ENCODE measurements at places on chromosomes 4 and X.

DNA sequence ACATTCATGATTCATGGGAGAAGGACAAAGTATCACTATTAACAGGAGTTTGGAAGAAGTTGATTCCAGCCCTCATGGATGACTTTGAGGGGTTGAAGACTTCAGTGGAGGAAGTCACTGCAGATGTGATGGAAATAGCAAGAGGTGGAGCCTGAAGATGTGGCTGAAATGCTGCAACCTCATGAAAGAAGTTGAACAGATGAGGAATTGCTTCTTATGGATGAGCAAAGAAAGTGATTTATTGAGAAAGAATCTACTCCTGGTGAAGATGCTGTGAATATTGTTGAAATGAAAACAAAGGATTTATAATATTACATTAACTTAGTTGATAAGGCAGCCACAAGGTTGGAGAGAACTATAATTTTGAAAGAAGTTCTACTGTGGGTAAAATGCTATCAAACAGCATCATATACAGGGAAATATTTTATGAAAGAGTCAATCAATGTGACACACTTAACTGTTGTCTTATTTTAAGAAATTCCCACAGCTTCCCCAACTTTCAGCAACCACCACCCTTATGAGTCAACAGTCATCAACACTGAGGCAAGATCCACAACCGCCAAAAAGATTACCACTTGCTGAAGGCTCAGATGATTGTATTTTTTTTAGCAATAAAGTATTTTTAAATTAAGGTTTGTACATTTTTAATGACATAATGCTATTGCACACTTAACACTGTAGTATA lies 302.6 kb downstream of the CBLL2 start:
- no peak for DNase-seq

- DNase-seq, result no peak
These were observed 31.3 kb downstream of the NIPAL1 start for GRCh38 chr4:48047896-48048295.

- DNase-seq, result no peak
These were observed 471.3 kb downstream of the TECRL start for GRCh38 chr4:63937961-63938360.

GRCh38 chr4:173675446-173675845 lies 145.4 kb upstream of the HAND2 start:
- DNase-seq, result no peak

- DNase-seq, result no peak
These were observed 8.9 kb downstream of the PSAPL1 start for GRCh38 chr4:7425591-7426468.

DNA sequence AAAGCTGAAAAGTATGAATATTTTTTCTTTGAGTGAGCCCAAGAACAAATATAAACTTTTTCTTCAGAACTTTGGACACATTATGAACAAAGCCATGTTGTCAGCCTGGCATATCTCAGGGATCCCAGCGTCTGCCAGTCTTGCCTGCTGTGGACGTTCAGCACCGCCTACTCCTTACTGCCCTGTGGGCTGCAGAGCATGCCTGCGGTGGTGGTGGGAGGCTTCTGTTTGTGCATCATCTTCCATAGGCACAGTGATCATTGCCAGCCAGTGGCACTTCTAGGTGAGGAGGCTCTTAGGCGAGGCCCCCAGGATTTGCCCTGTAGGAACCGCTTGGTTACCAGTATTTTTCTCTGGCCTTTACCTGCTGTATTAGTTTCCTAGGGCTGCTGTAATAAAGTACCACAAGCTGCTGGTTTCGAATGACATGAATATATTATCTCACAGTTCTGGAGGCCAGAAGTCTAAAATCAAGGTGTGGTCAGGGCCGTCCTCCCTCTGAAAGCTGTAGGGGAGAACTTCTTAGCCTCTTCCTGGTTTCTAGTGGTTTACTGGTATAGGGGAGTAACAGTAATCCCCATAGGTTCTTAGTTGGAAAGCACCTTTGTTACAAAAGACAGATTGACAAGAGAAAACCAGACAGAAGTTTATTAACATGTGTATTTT lies 15.4 kb downstream of the ANXA3 start:
- DNase-seq, result no peak

GRCh38 chr4:111639120-111639690 lies 506.0 kb upstream of the FAM241A start:
- no peak for DNase-seq

DNA sequence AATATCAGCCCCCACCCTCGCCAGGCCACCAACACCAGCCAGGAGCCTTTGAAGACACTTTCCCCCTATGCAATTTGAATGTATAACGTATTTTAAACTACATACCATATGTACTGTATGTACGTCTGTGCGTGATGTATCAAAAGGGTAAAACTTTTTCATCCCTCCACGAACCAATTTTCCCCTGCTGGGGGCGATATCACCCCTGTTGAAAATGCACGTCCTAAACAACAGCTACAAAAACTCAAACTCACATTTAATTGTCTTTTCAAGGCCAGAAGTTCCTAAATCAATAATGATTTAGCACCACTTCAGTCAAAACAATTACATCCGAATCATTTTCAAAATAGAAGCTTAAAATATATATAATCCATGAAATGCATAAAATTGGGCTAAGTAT lies 1.4 kb downstream of the VEGFD start:
- DNase-seq, result no peak

DNA sequence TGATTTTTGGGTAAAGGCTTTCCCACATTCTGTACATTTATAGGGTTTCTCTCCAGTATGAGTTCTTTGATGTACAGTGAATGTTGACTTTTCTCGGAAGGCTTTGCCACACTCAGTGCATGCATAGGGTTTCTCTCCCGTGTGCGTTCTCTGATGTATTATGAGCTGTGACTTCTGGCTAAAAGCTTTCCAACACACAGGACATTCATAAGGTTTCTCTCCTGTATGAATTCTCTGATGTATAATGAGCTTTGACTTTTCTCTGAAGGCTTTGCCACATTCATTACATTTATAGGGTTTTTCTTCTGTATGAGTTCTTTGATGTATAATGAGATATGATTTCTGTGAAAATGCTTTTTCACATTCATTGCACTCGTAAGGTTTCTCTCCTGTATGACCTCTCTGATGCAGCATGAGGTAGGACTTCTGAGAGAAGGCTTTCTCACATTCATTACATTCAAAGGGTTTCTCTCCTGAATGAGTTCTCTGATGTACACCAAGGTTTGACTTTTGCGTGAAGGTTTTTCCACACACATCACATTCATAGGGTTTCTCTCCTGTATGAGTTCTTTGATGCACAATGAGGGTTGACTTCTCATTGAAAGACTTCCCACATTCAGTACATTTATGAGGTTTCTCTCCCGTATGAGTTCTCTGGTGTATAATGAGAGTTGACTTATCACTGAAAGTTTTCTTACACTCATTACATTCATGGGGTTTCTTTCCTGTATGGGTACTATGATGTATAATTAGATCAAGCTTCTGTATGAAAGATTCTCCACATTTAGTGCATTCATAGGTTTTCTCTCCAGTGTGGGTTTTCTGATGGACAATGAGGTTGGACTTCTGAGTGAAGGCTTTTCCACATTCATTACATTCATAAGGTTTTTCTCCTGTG lies 27.3 kb downstream of the ZNF182 start:
- no peak for DNase-seq

DNA sequence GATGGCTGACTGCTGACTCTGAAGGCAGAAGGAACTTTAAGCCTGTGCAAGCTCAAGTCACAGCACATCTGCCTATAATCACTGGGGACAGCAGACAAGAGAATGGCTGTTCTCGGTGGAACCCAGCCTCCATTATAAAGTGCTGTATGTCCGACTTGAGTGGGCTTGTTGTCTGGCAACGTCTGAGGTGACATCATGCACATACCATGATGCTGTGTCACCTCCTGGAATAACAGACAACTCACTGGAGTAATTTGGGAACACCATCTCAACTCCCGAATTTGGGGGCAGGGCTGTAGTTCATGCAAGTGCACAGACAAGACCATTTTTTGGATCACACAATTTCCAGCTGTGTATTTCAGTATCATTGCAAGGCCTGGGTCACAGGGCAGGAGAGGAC lies 59.8 kb upstream of the GPM6B start:
- no peak for DNase-seq

GRCh38 chrX:154441564-154441963 lies 2.4 kb upstream of the FAM50A start:
- DNase-seq, result no peak

GRCh38 chr4:27921231-27921630 lies 1060.6 kb downstream of the STIM2 start:
- DNase-seq, result no peak

- no peak for DNase-seq
These were observed 31.0 kb upstream of the PRPS1 start for GRCh38 chrX:107597264-107597663.

DNA sequence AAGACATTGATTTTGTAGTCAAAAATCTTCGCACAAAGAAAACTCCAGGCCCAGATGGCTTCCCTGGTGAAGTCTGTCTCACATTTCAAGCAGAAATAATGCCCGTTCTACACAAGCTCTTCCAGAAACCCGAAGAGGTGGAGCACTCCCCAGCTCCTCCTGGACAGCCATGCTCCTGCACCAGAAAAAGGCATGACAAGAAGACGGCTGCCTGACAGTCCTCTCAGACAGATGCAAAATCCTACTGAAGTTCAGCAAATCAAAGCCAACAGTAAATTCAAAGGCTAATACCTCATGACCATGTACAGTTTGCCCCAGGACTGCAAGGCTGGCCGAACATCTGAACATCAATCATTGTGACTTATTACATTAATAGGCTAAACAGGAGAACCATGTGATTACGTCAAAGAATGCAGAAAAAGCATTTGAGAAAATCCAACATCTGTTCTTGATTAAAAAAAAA lies 30.8 kb upstream of the MXD4 start:
- no peak for DNase-seq

DNA sequence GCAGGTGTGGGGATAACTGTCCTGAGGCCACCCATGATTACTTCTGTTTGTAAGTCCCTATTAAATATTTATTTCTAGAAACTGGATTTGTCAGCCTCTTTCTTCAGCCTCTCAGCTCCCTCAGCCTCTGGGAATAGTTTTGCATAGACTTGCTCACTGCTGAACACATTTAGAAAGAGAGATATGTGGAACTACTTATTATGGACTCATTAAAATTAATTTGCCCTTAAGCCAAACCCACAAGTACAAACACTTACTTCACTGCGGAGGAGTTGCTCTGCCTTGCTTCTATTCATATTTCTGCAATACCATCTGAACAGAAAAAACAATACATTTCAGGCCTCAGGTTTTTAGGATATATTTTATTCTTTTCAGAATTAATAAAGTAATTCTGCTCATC lies 22.4 kb upstream of the TXK start:
- no peak for DNase-seq

GRCh38 chr4:146916479-146917076 lies 29.1 kb downstream of the TTC29 start:
- DNase-seq, result peak; percentile 43

DNA sequence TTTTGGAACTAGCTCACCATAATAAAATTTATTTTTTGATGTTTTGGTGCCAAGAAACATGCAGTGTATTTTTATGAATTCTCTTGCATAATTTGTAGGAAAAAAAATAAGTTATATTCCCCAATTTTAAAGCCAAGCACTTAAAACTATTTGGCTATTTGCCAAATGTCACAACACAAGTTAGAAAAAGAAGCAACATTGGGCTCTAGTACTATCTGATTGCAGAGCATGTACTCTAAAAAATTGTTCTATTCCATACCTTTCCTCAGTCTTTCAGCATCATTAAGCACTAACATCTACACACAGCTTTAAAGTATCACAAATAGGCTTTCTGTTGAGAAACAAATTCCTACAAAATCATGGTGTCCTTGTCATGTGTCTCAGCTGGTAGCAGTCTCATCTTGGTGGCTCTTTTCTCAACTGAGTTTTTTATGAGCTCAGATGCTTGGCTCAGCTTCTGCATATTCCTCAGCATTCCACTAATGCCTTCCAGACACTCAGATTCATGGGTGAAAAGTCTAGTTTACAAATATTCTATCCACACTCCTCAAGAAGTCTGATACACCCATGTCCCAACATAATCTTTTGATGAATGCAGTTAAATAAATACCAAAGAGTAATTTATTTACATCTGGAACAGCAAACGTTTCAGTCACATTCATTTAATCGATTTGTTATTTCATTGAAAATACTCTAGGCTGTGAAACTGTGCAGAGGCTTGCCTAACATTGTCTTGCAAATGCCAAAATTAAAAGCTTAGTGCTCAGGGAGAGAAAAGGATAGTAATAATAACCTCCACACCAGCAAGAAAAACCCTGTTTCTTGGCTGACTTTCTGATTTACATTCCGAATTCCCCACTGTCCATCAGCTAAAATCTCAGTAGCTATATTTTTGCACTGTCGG lies 2209.9 kb downstream of the PCDH7 start:
- no peak for DNase-seq

GRCh38 chr4:72295966-72296557 lies 264.3 kb downstream of the NPFFR2 start:
- peak; percentile 53 for DNase-seq

DNA sequence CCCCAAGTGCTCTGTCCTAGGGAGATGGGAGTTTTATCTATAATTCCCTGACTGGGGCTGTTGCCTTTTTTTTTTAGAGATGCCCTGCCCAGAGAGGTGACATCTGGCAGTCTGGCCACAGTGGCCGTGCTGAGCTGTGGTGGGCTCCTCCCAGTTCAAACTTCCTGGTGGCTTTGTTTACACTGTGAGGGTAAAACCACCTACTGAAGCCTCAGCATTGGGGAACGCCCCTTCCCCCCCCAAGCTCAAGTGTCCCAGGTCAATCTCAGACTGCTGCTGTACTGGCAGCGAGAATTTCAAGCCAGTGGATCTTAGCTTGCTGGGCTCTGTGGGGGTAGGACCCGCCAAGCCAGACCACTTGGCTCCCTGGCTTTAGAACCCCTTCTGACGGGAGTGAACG lies 38.3 kb upstream of the CBLL2 start:
- DNase-seq, result no peak

GRCh38 chr4:77599378-77599777 lies 6.2 kb upstream of the CXCL13 start:
- peak; percentile 44 for DNase-seq

- no peak for DNase-seq
These were observed 3.0 kb downstream of the ATP2B3 start for GRCh38 chrX:153520287-153520917.

- DNase-seq, result no peak
These were observed 19.6 kb upstream of the PLXNB3 start for GRCh38 chrX:153744210-153745066.

GRCh38 chr4:121692261-121692660 lies 4.5 kb downstream of the ANXA5 start:
- no peak for DNase-seq

GRCh38 chr4:75698963-75699228 lies 25.5 kb upstream of the USO1 start:
- DNase-seq, result no peak

- no peak for DNase-seq
These were observed 74.0 kb downstream of the FAM53A start for GRCh38 chr4:1609901-1610790.

DNA sequence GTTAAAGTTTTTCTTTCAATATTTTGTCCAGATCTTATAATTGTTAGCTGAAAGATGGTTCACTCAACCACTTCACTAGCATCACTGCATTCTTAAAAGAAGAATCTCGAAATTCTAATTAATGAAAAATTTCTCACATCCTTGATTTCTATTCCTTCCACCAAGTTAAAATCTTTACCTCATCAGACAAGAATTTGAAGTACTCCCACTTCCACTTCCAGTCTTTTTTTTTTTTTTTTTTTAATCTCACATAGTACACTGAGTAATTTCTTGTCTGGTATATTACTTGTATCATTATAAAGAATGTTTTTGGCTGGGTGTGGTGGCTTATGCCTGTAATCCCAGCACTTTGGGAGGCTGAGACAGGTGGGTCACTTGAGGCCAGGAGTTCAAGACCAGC lies 73.2 kb downstream of the FBXW7 start:
- DNase-seq, result no peak

Data from LoVo (cell line).